Epithelial cell of proximal tubule (primary cell): ENCODE measurements at places on chromosomes 3 and 15.

GRCh38 chr15:36877796-36878683 is 222.3 kb downstream of the MEIS2 start:
- DNase-seq: no peak

DNA sequence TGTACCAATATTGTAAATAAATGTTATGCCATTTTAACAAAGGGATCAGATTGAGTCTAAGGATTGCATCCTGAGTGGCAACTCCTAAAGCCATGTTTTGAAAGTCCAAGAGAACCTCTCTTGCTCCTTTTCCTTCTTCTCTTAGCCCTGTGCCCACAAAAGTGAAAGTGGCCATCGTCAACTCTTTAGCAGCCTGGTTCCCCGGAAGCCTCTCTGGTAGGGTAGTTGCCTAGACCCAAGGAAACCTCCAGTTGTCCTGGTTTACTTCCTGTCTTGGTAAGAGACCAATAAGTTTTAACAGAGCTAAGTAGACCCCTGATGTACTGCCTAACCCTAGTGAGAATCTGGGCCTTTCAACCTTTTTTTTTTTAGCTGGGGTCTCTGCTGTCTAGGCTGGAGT is 10.2 kb upstream of the ITPKA start:
- no peak for DNase-seq

DNA sequence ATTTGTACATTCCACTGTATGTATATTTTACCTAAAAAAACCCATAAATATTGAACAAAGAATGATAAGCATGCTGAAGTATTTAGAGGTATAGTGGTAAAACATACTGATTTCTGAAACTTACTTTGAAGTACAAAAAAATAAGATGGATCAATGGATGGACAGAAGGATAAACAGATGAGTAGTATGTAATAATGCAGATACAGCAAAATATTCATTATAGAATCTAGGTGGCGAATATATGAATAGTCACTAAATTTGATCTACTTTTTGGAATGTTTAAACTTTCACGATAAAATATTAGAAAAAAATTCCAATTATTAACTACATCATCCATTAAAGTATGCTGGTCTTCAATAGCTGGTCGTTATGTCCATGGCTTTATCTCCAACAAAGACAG is 51.9 kb upstream of the GNB4 start:
- DNase-seq: no peak

- no peak for DNase-seq
These were observed 77.9 kb upstream of the LINGO1 start for GRCh38 chr15:77710637-77711036.

GRCh38 chr15:78624651-78625590 is 4.1 kb upstream of the CHRNA3 start:
- no peak for DNase-seq

- no peak for DNase-seq
These were observed 35.1 kb downstream of the DNAH1 start for GRCh38 chr3:52350981-52351761.

DNA sequence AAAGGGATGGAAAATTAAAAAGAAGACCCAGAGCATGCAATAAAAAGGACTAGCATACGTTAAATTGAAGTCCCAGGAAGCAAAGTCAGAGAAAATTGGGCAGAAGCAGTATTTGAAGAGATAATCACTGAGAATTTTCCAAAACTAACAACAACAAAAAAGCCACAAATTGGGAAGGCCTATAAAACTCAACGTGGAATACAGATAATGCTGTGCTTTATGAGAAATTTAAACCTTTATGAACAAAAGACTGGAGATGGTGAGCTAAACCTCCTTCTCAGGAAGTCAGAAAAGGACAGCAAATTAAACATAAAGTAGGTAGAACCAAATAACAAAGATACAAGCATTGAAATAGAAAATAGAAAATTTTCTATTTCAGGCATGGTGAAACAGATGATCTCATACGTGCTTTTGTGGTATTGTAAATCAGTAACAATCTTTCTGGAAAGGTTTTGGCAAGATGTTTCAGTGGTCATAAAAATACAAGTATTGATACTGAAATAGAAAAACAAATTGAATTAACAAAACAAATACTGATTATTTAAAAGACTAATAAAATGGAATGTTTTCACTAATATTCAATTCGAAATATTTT is 55.6 kb downstream of the LYSMD4 start:
- DNase-seq: peak; percentile 25

DNA sequence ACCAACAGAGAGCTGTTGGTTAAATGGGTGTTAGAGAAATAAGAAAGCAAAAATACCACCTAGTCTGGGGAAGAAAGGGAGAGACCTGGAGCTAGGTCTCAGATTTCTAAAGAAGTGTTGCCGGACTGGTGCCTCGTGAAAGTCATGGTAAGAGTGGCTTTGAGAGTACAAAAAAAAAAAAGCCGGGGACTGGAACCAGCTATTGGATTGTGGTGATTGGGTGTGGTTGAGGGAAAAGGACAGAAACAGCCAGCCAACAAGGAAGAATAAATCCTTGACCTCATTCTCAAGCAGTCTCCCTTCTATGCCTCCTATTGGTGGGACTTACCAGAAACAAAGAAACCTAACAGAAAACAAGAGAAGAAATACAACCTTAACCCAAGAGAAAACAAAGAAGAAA is 346.4 kb upstream of the KCNMB2 start:
- DNase-seq: no peak

GRCh38 chr3:5757213-5757804 is 569.8 kb downstream of the EDEM1 start:
- no peak for DNase-seq

- no peak for DNase-seq
These were observed 246.0 kb downstream of the EPHA3 start for GRCh38 chr3:89353465-89353864.

GRCh38 chr15:38746211-38746610 is 181.6 kb upstream of the RASGRP1 start:
- DNase-seq: no peak
